ENCODE measurements at places on chromosomes 4 and X.
A peak's percentile ranks its signal among the peaks of the same experiment; 100 is the strongest.

GRCh38 chr4:169557061-169557636 lies 55.2 kb downstream of the NEK1 start:
- peak; percentile 60 for DNase-seq

DNA sequence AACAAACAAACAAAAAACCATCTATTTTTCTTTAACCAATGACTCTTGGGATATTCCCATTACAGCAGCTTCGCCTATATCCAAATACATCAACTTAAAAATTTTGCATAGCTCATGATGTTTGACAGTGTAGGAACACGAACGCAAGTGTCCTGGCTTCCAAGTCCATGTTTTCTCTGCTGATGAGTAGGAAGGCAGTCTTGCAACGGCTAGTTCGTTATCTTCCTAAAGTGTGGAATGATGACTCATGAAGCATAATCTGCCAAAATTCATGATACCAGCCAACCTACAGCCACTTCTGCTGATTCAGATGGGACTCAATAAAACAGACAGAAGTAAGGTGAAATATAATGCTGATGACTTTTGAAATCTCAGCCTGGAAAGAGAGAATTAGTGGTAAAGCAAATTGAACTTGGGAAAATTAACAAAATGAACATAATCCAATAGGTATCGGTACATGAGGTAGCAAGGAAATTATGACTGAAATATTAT lies 6.4 kb upstream of the SEPTIN11 start:
- peak; percentile 80 for DNase-seq

- no peak for DNase-seq
Observed at GRCh38 chr4:151432654-151433053, 23.7 kb downstream of the FHIP1A start.

GRCh38 chrX:69314436-69315348 lies 149.4 kb upstream of the PJA1 start:
- DNase-seq = no peak

DNA sequence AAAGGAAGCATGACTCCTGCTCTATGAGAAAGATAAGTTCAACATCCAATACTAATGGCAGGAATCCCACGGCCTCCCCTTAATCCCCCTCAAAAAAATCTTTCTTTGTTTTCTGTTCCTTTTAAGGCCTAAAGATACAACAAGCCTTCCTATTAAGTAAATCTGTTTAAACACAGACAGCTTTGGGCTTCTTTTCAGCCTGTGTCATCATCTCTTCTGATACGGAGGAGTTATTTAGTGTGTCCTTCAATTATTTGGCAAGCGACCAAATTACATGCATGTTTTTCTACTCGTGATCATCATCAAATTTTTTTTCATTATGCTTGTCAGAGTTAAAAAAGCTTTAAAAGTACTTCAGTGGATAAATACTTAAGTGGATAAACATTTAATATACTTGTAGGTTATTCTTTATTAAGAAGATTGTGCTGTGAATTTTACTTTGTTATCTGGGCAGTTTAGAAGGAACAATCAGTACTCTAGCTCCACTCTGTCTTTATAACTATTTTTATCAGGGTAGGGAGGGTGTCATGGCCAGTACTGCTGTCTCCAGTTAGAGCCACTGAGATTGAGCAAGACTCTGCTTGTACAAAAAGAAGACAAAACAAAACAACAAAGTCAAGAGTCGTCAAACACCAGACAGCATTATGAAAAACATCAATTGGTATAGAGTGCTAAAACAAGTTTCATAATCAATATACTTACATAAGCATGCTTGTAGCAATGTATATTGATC lies 210.7 kb downstream of the PRR32 start:
- DNase-seq = no peak

- DNase-seq = no peak
Observed at GRCh38 chr4:173713026-173713425, 183.0 kb upstream of the HAND2 start.

DNA sequence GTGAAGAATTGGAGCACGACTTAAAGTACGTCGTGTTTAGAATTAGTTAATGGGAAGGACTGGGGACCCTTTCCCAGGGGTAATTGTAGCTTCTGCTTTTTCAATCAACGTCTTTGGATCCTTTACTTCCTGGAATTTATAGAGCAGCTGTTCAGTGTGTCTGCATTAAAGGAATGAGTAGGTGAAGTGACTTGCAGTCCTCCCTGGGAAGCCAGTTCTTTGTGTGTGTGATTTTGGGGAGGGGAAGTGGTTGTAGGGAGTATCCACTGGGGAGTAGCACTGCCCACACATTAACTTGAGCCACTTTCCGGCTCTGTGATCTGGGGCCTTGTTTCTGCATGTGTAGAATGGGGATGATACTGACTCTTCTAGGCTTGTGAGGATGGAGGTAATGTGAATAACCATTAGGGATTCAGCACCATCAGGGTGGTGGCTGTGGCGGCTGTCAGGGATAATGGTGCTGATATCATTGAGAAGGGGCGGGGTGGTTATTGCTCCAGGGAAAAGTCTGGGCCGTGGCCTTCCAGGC lies 54.7 kb downstream of the TMEM131L start:
- no peak for DNase-seq

DNA sequence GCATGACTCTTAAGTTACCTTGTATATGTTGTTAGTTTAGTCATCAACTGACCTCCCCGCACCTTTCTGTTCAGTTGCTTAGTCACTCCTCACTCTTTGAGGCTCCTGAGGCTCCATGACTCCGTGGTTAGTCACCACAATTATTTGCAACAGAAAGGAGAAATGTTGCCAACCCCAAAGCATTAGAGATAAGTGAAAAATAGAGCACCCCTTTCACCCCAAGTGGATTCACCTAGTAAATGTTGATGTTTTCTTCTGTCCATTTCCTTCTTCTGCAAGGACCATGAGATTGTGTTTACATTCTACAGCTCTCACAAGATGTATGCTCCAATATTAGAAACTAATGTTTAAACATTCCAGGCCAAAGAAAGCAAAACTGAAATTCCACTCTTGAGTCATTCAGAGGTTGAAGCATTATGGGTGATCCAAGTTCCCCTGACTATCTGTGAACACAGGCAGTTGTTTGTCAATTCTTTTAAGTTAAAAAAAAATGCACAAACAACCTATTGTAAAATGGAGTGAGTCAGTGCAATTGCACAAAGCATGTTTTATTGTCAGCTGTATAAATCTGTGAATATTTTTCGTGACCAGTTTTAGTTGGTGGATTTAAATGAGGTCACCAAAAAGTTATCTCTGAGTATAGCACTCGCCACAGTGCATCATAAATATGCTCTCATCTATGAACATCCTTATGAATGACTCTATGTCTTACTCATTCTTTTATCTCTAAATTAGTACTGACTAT lies 552.4 kb upstream of the MAGEB2 start:
- DNase-seq = peak; percentile 78

GRCh38 chr4:167221084-167221483 lies 13.2 kb downstream of the SPOCK3 start:
- DNase-seq = no peak

GRCh38 chrX:67207912-67208311 lies 335.9 kb upstream of the AR start:
- DNase-seq = no peak

GRCh38 chrX:20954014-20954413 lies 420.2 kb upstream of the CNKSR2 start:
- no peak for DNase-seq

DNA sequence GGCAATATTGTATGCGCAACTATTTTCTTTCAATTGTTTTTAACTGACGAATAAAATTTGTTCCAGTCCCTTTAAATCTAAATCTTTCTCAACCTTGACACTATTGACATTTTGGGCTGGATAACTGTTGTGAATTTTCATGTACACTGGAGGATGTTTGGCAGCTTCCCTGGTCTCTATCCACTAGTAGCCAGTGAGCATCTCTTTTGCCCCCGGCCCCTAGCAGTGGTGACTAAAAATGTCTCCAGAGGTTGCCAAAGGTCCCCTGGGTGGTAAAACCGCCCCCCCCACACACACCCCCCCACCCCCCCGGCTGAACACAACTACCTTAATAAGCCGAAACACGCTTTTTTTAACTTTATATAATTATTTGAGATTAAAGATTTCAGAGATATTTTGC lies 514 bp downstream of the FANCB start:
- no peak for DNase-seq

DNA sequence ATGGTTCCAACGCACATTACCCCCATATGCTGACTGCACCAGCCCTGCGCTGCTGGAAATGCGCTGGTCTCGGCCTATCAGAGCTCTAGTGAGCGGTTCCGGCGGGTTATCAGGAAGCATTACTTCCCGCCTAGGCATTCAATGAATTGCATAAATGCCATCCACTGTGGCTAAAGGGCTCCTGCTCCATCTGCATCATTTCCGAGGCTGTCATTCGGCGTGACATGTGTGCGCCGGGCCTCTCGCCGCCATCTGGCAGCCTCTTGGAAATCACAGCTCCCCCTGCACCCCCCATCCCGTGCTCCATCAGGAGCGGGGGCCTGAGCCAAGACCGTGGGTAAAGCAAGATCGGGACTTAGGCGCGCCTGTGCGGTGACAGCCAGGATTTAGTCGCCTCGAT lies 64.4 kb downstream of the SEPSECS start:
- DNase-seq = no peak

DNA sequence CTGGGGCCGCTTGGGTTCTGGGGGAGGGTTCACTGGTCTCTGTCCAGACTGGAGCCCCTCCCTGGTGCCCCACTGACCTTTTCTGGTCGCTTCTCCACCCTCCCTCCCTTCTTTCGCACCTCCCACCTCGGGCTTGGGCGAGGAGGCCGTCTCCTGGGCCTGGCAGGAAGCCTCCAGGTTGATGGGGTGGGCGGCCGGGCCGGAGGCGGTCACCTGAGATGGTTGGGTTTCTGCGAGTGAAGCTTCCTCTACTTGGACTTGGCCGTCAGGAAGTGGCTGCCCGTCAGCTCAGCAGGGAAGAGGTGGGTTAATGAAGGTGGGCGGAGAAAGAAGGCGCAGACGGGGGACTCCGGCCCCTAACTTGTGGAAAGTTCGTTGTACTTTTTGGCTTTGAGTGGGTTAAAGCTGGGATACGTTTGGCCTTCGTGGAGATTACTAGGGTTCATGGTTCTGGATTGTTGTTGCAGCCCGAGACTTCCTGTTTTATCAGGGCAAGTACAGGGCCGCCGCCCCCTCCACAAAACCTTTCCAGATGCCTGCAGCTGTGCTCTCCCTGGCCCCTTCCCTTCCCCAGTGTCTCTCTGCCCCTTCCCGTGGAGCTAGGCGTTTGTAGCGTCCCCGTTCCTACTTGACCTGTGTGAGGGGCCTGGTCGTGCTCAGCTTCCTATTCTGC lies 1.2 kb downstream of the AKAP17A start:
- peak; percentile 41 for DNase-seq

DNA sequence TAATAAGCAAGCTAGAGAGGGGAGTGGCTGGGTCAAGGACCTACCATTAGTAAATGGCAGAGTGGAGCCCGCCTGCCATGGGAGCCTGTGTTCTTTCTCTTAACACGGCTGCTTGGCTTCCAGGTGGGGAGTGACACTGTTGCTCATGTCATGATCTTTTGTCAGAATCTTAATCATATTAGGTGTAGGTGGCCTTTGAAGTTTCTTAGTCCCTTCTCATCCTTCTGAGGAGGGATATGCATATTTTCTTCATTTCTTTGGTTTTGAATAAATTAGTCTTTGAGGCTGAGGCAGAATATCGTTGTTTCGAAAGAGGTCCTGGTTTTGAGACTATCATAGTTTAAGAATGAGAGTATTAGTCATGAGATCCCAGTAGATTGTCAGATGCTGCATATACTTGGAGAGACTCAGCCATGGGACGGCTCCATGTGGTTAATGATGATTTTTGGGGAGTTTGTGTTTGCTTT lies 28.9 kb downstream of the SNX25 start:
- DNase-seq = peak; percentile 79

- DNase-seq = no peak
Observed at GRCh38 chr4:48071191-48071590, 54.6 kb downstream of the NIPAL1 start.

DNA sequence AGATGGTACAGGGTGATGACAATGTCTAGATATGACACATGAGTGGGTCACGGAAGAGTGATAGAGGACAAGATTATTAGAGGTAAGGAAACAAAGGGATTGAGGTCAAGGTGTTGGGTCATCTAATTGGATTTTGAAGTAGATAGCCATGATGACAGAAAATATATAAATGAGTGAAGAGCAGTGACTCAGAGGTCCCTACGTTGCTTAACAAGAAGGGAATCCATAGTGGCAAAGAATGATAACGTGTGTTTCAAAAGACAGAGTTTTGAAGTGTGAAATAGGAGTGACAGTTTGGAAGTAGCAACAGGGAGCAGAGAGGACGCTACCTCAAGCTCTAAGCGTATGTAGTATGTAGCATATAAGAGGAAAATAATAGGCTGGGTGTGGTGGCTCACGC lies 22.2 kb upstream of the CAMK2D start:
- no peak for DNase-seq

GRCh38 chr4:2930758-2931511 lies 32.3 kb downstream of the NOP14 start:
- no peak for DNase-seq

GRCh38 chr4:153281476-153281875 lies 63.0 kb upstream of the MND1 start:
- DNase-seq = no peak

GRCh38 chr4:76897536-76898384 lies at the start of gene SOWAHB:
SOWAHB (minus strand) TSS chr4:76898144; CDS start chr4:76897849, 295 bp downstream.
- no peak for DNase-seq

DNA sequence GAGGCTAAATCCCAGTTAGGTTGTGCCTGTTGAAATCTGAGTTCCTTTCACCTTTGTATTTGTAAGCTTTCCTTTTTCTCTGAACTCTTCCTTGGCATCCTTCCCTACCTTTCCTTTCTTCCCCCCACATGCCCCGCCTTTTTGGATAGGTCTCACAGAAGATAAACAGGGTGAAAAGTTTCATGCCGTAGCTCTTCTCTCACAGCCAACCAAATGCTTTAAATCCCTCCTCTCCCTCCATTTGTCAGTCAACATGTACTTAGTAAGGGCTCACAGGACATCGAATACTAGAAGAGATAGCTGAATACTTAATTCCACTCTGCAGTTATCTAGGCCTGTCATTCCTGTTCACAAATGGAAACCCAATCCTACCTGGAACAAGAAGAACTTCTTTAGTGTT lies 107.1 kb upstream of the BMPR1B start:
- no peak for DNase-seq

DNA sequence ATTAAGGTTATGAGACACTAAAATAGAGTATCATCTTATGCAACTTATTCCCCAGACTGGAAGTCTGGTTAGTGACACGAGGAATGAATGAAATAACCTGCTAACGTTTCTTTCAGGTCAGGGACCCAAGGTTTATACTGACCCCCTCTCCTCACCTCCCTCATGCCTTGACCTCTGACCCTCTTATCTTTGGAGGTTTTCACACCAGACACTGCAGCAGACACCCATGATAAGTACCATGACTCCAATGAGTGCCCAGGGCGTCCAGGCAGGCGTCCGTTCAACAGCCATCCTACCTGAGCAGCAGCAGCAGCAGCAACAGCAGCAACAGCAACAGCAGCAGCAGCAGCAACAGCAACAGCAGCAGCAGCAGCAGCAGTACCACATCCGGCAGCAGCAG lies 4.2 kb upstream of the NLGN3 start:
- no peak for DNase-seq

GRCh38 chr4:141350122-141350905 lies 129.6 kb downstream of the ZNF330 start:
- peak; percentile 93 for DNase-seq

Data from EH (cell line).